Lung microvascular endothelial cell (primary cell): ENCODE measurements at places on chromosomes 13 and 19.
A peak's percentile ranks its signal among the peaks of the same experiment; 100 is the strongest.

DNA sequence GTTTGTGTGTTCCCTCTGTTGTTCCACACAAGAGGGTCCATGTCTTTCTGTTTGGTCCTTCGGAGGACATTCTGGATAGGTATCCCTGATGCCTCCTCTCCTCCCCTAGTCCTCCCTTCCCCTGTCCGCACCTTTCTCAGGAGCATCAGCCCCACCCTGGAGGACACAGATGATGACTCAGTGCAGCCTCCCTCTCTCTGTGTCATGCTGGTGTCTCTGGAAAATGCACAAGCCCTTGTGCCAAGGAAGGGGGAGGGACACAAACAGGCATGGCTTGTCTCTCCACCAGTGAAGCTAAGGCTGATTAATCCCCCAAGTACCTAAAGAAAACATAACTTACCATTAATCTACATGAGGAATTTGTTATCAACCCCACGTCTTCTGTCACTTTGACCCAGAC is 16.2 kb upstream of the TNFRSF19 start:
- DNase-seq = no peak

DNA sequence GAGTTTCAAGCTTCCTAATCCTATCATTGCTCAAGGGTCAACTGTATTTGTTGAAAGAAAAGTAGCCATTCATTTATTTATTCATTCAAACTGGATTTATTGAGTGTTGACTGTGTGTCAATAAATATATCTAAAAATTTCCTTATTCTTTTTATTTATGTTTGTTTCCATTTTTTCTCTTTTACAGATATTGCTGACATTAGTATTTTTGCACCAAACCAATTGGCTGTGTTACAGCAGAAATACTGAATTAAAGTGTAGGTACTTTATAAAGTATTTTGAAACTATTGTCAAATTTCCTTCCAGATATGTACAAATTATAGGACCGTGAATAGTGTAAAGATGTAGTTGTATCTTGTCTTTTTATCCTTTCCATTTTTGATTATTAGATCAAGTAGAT is 692.0 kb upstream of the SLC10A2 start:
- DNase-seq = no peak

DNA sequence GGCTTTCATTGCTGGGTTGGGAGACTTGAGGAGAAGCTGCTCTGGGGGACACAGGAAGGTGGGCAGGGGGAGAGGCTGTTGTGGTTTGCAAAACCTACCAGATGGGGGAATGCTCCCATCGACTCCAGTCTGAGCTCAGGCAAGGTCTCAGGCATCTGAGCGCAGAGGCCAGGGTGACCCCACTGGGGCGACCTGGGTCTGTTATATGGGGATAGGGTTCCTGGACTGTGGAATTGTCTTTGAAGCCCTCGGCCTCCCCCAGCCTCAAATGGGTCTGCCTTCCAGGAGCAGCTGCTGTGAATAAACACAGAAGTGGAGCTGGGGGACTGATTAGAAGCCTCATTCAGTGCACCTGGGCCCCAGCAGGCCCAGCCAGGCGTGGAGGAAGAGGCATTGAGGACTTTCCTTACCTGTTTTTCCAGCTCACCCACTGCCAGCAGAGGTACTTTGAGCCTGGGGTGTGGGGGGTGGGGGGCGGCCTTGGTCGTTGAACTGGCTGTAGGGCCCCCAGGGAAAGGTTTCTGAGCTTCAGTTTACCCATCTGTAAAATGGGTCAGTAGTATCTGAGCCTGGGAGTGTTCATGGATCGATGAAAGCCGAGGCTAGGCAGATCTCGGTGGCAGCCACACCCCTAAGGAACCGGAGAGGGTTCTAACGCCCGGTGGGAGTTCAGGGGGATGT is 1.4 kb downstream of the CERS4 start:
- no peak for DNase-seq

- no peak for DNase-seq
Observed at GRCh38 chr19:43804432-43804831, 2.2 kb upstream of the LYPD5 start.

GRCh38 chr13:110913322-110914080 is 1.4 kb downstream of the ANKRD10 start:
- DNase-seq = no peak

DNA sequence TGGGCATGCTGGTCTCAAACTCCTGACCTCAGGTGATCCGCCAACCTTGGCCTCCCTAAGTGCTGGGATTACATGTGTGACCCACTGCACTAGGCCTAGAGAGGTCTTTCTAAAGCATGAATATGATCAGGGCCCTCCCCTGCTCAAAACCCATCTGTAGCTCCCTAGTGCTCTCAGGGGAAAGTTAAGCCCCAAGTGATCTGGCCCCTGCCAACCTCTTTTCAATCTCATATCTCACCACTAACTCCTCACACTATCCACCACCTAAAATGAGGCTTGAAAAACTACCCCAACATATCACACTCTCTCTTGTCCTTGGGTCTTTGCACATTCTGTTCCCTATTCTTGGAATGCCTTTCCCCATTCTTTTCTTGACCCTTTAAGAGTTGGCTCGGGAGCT is 2.0 kb upstream of the DMWD start:
- no peak for DNase-seq

- no peak for DNase-seq
Observed at GRCh38 chr13:60327511-60327910, 69.5 kb upstream of the TDRD3 start.

DNA sequence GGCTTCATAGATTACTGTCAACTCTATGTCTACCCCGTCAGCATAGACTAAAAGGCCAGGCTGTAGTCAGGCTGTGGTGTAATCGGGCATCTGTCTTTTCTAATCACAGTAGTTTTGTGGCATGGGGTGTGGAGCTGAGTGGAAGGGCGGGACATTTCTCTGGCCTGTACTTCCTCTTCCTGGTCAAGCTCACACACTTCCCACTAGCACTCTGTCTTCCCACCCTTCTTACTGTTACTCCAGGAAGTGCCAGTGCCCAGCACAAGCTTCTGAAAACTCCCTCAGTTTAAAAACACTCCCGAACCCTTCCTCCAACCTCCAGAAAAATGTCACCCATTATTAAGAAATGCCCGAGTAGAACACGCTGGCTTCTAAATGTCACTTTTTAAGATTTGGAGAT is 229.8 kb downstream of the KLF5 start:
- no peak for DNase-seq

GRCh38 chr13:95710313-95710712 is 33.4 kb downstream of the DNAJC3 start:
- DNase-seq = peak; percentile 51

DNA sequence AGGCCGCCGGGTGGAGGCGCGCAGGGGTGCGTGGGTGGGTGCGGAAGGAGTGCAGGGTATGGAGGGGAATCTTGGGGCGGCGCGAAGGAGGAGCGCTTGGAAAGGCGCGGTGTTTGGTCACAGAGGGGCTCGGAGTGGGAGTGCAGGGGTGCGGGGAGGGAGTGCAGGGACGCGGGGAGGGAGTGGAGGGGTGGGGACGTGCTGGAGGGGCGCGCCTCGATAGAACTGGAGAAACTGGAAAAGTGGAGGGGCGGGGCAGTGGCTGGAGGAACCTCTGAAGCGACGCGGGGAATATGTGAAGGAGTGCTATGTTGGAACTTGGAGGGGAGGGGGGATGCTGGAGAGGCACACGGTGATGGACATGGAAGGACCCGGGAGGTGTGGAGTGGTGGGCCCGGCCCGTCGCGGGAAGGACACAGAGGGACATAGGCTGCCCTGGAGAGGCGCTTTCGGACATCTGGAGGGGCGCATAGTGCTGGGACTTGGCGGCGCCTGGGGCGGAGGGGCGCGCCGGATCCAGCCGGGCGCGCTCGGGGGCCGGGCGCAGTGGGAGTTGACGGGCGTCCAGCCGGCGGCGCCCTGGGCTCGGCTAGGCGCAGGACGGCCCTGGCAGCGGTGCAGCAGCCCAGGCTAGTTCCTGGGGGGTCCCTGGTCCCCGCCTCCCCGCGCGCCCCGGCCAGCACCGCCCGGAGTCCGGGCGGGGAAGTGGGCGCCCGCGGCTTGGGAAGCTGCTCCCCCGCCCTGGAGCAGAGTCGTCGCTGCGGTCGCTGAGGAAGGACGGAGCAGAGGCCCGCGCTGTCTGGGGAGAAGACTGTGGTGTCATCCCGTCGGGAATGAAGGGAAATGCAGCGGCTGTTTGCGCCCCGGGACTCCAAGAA is 20.8 kb upstream of the SGCG start:
- DNase-seq = no peak

GRCh38 chr13:90205081-90205480 is 1142.4 kb upstream of the MIR17HG start:
- no peak for DNase-seq

DNA sequence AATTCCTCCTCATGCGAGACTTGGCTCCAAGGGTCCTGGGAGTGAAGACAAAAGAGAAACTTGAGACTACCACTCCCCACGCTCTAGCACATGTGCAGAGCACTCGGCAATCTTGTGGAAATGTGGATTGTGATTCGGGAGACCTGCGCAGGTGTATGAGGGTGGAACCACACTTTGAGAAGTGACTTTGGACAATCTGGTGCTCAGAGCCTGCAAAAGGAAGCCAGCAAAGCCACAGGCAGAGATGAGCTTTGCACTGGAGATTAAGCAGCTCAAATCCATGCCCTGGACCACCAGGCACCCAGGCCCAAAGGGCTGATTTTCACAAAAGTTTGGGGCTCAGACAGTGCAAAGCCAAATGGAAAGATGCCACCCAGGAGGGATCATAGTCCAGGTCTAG is 162.5 kb upstream of the TSHZ3 start:
- DNase-seq = no peak

DNA sequence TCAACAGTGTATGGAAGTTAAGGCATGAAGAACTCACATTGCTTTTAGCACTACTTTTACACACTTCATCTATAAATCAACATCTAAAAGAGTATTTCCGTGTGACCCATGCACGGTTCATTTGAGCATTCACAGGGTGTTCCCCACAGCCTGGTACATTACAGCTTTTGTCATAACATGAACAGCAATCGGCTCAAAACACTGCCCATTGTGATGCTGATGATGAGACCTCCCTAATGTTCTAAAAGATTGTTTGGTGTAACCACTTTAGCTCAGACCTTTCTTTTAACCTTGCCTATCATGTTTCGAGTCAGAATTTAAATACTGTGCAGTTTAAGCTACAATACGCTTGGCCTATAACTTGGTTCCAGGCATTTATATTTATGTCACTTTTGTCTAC is 4.1 kb upstream of the KLF5 start:
- no peak for DNase-seq

GRCh38 chr13:106521095-106521799 is 14.2 kb downstream of the EFNB2 start:
- no peak for DNase-seq

DNA sequence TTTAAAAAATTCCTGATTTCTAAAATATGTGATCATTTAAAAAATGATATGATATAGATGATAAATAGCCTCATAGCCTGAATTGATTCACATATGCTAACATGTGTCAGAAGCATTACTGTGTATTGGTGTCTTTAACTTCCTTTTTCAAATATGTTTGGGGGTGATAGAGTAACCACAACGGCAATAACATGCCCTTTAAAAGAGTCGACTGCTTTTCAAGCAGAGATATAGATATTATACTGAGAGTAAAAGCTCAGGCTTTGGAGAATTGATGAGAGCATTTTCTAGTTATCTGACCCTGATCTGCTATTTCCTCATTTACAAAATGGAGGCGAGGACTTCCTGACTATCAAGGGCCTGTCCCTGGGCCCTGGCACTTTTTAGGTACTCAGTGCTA is 260.5 kb downstream of the DCT start:
- DNase-seq = no peak

DNA sequence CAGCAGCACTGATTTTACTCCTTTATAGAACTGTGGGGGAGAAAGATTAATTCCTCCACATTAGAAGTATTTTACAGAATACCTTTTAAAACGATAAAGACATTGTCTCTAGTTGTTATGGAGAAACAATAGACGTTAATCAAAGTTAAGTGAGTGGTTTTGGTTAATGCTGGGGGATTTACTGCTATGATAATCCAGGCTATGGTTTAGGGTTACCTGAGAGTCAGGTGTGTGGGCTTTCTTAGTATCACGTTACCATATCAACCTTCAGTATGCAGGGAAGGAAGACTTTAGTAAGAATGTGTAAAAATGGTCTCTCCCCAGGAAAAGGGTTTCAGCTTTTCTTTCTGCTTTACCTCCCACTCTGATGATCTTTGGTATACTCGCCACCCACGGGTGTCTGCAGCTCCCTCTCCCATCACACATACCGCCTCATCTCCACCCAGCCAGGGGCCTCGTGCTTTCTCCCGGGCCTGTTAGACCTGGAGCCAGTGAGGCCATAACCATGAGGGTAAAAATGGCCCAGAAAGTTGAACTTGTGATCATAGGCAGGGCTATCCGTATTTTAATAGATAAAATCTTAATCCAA is 45.6 kb upstream of the WDFY2 start:
- no peak for DNase-seq

GRCh38 chr19:28968721-28969120 is 244.2 kb downstream of the UQCRFS1 start:
- DNase-seq = no peak

- no peak for DNase-seq
Observed at GRCh38 chr19:45711851-45712698, 18.6 kb downstream of the FBXO46 start.

GRCh38 chr13:107291875-107292274 is 723.9 kb upstream of the ARGLU1 start:
- no peak for DNase-seq

DNA sequence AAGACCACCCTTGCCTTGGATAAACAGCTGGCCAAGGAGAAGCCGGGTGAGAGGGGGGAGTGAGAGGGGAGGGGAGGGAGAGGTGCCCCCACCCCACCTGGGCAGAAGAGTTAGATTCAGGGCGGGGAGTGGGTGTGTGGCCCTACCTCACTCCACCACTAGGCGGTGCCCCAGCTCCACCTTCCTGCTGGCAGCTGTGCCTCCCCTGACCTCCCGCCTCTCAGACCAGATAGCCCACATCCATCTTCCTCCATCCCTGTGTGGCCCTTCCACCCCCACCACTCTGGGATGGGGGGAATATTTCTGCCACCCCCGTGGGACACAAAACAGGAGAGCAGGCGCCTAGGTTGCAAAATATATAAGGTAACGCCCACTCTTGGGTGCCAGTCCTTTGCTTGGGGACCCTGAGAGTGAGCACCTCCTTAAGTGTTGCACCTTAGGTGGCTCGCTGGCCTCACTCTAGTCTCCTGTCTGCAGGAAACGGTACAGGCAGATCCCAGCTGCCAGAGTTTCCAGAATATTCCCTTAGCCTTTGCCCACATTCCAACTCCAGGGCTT is 13.8 kb upstream of the EHD2 start:
- DNase-seq = peak; percentile 66
